ENCODE measurements at places on chromosomes 4 and X.

DNA sequence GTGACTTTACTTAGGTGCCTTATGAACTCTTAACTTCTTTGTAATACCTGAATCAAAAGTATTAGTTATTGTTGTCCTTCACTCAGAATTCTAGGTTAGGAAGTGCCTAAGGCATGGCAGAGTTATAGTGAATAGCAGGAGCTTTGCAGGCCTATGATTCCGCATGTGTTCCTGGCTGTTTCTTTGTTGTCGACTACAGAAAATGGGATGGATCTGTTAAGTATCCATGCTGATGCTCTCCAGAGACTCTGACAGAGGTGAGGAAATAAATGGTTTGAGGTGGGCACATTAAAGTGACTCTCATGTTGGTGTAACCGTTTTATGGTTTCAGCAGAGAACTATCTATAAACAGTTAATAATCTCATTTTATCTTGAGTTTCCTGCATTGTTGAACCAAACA lies 1601.3 kb downstream of the PCDH7 start:
- DNase-seq = no peak

- no peak for DNase-seq
These were observed at the start of gene ZFYVE28 for GRCh38 chr4:2417765-2418649. ZFYVE28 (minus strand) TSS chr4:2418645; CDS start chr4:2418323, 322 bp downstream.

DNA sequence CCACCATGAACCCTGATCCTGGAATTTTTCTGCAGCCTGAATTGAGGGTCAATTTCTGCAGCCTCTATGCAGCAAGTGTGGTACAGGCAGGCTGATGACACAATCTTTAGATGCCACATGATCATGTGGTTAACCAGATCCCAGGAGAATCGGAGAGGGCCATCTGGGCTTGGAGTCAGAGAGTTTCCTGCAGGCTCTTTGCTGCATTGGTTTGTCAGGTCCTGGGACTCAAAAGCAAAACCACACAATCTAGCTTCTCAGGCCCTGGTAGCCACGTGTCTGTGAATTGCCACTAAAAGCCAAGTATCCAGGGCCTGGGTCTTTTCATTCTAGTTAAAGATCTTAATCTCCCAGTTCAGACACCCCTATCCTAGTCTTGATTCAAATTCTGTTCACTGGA lies 464.5 kb downstream of the BCOR start:
- peak; percentile 3 for DNase-seq

DNA sequence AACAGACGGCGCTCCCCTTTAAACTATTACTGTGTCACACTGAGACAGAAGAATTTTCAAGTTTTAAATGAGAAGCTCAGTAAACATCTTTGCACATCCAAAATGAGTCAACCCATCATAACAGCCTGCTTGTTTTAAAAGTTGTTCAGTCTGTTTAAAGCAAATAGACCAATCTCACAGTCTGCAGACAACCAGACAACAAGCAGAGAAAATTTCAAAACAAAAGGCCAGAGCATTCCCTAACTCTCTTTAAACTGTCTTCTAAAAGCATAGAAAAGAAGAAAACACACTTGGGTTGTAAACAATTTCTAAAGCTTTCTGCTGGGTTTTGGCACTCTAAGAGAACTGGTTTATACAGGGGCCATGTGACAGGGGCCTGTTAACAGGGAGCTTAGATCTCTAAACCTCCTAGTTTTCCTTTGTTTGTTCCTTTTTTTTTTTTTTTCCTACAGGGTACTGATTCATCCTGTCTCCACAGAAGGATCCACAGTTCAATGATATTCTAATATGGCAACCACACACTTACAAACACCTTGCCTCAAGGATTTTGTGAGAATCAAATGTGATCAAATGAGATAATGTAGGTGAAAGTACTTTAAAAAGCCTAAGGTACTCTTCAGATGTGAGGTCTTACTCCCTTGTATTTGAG lies 100.8 kb upstream of the MAML3 start:
- no peak for DNase-seq

DNA sequence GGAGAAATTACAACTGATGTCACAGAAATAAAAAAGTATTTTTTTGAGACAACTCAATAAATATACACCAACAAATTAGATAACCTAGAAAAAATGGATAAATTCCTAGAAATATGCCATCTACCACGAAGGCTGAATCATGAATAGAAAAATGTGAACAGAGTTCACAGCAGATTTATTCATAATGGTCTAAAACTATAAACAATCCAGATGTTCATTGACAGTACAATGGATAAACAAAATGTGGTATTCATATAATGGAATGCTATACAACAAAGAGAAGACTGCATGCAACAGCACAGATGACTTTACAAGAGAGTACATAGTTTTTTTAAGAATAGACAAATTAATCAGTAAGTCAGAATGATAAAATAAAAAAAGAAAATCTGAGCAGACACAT lies 55.2 kb downstream of the CLOCK start:
- peak; percentile 22 for DNase-seq

DNA sequence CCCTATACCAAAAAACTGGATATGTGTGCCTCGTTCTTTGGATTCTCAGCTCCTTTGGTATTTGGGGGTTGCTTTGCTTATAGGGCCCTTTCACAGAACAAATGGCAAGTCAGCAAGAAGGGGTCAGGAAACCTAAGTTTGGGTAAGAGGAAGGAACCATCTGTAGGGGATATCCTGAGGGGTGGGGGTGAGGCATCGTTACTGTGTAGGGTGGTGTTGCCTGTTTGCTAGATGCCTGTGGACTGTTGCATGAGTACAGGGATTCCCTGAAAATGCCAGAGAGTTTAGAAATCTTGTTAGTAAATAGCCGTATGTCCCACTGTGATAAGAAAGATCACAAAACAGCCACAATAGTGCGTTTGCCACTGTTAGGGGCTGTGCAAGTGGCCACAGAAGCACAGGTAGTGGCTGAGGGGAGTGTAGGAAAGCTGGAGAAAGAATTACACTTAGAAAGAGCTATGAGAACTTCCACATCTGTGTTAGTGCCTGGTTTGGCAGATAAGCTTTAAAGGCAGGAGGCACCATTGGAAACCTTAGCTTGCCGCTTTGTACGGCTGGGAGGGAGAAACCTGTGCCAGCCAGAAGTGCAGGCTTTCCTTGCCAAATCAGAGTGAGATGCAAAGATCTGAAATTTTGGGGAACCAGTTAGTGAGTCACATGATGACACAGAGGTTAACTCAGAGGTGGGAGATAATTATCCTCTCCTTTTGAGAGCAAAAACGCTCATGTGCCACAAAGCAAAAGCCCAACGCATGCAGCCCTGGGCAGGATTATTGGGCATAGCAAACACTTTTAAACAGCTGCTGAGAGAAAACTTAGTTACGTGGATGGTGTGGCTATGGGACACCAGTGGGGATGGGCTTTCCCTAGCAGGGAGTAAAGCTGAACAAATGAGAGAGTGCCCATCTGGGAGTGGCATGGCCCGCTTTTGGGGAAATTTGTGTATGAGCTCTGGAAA lies 343.7 kb downstream of the ARAP2 start:
- DNase-seq = no peak

DNA sequence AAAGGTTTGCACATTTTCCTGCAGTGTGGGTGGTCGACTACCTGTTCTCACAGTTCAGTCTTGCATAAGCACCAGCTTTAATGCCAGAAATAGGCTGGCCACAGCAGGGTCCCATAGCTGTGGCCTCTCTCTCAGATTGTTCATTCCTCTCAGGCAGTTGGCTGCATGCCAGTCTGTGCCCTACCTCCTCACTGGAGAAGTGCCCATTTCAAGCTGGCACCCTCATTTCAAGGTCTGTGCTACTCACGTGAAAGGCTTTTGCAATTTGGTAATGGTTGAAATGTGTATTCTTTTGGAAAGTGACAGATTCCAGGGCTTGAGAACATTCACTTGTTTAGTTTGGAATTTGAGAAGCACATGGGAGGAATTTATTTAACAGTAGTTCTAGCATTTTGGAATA lies 28.9 kb upstream of the MTMR1 start:
- no peak for DNase-seq

- DNase-seq = no peak
These were observed 2.1 kb downstream of the JAKMIP1 start for GRCh38 chr4:6198278-6198677.

DNA sequence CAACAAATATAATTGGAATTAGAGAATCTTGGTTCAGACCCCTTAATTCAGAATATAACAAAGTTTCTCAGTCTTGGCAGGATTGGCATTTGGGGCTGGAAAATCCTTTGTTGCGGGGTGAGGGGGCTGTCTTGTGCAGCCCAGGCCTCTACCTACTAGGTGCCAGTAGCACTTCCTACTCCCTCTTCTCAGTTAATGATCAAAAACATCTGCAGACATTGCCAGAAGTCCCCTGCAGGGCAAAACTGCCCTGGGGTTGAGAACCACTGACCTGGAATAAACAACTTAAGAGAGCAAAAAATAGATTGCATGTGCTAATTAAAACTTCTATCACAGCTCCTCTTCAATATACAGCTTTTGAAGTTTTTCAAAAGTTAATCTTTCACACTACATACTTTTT lies 36.7 kb upstream of the CXorf38 start:
- no peak for DNase-seq

DNA sequence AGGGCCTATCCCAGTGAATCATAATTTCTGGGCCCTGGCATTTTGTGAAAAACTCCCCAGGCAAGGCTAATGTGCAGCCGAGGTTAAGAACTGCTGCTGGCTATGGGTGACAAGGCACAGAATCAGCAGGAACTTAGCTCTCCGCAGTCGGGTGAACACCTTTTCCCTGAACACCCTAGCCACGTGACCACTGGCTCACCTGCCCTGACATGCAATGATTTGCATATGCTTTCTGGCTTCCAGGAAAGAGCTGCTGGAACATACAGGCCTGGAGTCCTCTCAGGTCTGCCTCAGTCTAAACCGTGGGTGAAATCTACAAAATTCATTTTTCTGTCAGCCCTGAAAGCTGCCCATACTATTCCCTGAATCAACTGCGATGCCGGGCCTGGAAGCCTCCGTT lies 56.6 kb downstream of the ZNF827 start:
- DNase-seq = no peak

- no peak for DNase-seq
These were observed 213.7 kb upstream of the VCX3A start for GRCh38 chrX:6748595-6748994.

GRCh38 chr4:181264893-181265292 lies 978.3 kb upstream of the TENM3 start:
- no peak for DNase-seq

DNA sequence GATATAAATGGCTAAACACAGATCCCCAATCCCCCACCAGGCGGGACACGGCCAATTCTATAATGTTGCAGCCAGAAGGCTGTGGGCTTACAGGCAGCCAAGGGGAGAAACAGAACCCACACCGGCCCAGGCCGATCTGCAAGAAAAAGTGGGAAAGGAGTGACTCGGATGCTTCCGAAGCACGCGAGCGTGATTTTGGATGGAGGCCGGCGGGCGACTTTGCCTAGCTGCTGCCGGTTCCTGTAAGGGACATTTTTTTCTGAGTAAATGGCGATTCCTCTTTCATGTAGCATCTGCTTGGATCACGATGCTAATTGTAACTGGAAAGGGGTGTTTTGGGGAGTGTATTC lies 470.2 kb downstream of the PCDH19 start:
- DNase-seq = no peak

DNA sequence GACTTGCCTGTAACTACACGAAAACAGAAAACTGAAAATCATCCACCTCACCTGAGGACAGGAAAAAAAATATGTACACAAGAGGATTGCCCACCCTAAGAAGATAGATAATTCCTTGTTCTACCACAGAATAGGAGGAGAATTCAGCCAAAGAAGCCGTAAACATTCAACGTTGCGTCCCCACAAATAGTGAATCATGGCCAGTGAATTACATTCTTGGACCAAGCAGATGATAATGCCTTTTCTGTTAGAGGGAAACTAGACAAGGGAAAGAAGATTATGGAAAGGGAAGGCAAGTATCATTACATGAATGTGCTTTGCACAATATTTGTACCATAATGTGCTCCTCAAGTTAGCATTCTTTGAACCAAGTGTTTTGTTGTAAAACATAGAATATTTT lies 95.5 kb upstream of the C1QTNF7 start:
- DNase-seq = no peak

- no peak for DNase-seq
These were observed 278.9 kb upstream of the FTHL17 start for GRCh38 chrX:31350808-31351074.

- DNase-seq = peak; percentile 58
These were observed 31.0 kb downstream of the ALPK1 start for GRCh38 chr4:112327965-112328733.

DNA sequence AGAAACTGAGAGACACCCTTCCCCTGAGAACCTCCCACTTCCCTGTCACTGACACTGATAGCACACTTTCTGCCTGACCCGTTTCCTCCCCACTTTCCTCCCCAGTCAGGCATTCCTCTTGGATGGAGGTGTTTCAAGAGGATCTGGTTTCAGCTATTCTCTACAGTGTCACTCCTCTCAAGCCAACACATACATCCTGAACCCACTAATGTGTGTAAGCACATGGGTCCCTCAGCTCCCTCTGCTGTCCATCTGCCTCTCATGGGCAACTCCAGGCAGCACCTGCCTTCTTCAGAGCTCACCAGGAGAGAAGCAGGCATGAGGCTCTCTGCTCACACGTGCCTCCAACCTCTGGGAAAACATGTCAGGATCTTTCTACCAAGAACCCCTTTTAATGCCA lies 207.6 kb downstream of the NAF1 start:
- no peak for DNase-seq

DNA sequence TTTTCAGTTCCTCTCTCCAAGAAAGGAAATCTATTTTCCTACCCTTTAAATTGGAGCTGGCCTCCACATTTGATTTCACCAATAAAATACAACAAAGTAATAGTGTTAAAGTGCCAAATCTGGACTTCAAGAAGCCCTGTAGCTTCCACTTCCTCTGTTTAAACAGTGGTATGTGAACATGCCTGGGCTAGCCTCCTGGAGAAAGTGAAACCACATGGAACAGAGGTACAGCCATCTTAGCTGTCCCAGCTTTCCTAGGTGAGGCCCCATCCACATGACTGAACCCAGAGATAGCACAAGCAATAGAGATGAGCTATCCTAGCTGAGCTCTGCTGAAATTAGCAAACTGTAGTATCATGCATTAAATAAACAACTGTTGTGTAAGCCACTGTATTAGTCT lies 131.8 kb upstream of the VCX start:
- DNase-seq = no peak

- peak; percentile 29 for DNase-seq
These were observed 9.1 kb downstream of the NSG1 start for GRCh38 chr4:4395849-4396627.

DNA sequence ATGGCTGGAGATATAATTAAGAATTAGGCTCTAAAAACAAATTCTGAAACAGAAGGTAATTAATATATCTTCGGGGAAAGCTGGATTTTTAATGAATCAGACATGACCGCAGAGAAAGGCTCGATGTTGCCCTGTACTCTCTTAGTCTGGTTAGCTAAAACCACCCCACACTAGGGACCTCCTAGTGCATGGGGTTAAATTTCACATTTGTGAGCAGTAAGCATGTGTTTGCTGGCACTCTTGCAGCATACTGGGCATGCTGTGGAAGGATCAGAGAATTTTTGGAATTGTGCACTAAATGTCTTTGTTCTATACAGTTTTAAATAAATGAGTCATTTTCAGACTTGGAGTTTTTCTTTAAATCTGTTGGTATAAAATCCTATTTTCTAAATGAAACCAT lies 475.6 kb upstream of the FTHL17 start:
- DNase-seq = no peak

Measured in HFFc6 (cell line).